ENCODE measurements at places on chromosomes 12 and 14.

GRCh38 chr12:110998165-110998564, 77.8 kb upstream of the MYL2 start:
- no peak for DNase-seq

DNA sequence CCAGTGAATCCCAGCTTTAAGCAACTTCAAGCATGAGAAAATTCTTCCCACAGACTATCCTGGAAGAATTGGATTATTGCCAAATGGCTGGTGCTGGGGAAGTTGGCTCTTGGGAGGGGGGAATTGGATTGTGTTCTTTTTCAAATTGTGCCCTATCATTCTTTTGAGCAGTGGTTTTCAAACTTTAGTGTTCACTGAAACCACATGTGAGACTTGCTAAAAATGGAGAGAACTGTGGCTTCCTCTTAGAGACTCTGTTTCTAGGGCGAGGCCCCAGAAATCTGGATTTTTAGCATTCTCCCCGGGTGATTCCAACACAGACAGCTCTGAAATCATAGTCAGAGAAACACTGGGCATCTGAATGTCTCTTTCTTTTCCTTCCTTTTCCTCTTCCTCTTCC, 14.3 kb upstream of the OTUB2 start:
- no peak for DNase-seq

DNA sequence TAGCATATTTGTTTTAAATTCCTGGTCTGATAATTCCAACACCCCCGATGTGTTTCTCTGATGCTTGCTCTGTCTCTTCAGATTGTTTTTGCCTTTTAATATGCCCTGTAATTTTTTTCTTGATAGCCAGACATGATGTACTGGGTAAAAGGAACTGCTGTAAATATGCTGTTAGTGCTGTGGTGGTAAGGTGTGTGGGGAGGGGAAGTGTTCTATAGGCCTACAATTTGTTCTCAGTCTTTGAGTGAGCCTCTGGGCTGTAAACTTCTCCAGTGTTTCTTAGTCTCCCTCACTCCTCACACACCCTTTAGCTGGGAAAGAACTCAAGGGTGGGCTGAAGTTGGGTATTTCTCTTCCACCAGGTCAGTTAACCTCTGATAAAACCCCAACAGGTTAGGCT, 147.0 kb upstream of the OR4E1 start:
- no peak for DNase-seq

DNA sequence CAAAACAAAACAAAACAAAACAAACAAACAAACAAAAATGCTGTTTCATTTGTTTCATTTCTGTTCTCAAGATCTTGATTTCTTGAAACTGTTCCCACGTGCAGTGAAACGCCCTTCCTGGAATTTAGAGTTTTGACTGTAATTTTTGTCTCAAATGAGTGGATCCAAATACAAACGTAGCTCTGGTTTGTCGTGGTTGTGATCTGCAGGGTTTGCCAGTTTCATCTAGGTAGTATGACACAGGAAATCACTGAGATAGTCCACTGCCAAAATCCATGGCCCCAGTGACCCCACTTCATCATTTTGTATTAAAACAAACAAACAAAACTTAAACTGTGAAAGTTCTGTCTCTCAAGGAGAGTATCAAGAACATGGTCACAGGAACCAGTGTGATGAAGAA, 838.6 kb downstream of the BCL11B start:
- DNase-seq: no peak
